ENCODE measurements at places on chromosomes 3 and 15.

DNA sequence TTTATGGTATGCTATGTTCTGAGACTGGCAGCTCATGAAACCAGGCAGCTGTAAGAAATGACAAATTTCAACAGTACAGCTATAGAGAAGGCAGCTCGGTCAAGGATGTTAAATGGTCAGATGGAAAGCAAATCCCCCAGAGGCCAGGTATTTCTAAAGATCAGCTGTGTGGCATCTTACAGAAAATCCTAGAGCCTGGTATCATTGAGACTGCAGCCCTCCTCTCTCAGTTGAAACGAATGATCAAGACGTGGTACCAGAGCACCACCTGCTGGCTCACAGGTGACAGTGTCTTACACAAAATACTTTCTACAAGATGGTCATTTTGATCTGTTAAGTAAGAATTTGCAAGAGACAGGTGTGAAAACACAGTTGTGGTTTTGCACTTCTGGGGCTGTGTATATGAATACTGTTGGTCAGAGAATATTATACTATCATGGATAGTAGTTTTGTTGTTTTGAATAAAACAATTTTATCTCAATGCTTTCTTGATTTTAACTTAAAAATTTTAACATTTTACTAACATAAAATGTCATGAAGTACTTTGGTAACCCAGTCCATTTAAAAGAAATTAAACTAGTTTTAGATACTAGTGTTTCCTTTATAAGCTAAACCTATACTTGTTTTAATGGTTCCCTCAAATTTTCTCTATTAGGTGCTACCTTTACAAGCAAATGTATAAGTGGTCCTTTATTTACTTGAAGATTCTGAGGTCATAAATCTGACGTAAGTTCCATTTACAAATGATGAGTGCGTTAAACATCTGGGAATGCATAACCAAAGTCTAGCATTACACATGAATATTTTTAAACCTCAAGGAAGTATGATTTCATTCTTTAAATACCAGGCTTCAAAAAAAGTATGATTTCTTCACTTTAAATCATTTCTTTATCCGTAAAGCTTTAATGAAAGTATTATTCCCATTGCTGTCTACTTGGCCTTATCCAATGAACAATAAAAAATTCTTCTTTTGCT is 121.8 kb downstream of the PDZRN3 start:
- peak; percentile 50 for DNase-seq

DNA sequence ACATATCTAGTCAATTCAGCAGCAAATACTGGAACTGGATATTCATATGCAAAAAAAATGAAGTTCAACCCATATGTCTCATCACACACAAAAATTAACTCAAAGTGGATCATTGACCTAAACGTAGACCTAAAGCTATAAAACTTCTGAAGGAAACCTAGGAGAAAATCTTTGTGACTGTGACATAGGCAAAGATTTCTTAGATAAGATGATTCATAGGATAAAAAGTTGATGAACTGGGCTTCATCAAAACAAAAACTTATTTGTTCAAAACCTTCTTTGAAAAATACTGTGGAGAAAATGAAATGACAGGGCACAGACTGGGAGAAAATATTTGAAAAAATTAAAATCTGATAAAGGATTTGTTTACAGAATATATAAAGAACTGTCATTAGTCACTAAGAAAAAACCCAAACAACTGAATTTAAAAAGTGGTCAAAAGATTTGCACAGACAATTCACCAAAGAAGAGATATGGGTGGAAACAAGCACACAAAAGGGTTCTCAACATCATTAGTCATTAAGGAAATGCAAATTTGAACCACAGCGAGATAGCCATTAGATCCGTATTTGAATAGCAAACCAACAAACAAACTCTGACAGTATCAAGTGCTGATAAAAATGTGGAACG is 62.8 kb downstream of the ITGB5 start:
- DNase-seq = no peak

DNA sequence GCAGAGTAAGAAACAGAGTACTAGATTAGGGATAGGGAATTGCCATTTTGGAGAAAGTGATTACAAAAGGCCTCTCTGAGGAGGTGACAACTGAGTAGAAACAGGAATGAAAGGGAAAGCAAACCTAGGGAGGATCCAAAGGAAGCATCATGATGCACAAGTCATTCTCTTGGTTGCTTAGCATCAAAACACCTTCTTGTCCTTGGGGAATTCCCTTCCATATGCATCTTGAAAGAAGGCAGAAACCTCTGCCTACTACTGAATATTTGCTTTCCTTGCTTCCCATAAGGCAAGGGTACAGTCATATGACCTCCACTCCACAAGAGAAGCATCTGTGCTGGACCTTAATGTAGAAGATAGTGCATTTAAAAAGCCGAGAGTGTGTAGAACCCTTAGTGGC is 24.1 kb downstream of the GABPB1 start:
- DNase-seq = no peak

DNA sequence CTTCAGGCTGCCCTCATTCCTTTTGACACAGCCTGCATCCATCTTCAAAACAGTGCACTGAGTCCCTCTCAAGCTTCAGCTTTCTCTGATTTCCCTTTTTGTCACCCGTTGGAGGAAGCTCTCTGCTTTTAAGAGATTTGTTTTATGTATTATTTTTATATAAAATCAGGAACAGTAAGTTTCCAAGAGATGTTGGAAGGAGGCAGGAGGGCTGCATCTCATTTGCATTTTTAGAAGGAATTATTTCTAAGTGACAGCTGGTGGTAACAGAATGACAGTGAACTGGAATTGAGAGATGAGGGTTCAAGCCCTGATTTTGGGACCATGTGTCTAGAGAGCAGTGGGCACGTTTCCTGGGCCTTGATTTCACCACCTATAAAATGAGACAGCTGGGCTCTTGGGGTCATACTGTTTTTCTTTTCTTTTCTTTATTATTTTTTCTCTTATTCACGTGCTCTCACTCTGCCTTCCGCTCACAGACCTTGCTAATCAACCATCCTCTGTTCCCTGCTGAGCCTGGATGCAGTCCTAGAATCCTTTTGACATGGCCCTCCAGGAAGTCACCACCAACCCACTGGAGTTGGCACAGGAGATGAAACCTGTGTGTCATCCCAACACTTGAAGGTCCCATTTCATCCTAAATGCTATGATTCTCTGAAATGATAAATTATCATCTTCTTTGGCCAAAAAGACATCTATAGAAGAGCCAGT is 148.6 kb downstream of the CACNA2D3 start:
- no peak for DNase-seq

GRCh38 chr15:91884606-91885005 is 31.1 kb downstream of the SLCO3A1 start:
- DNase-seq = no peak

DNA sequence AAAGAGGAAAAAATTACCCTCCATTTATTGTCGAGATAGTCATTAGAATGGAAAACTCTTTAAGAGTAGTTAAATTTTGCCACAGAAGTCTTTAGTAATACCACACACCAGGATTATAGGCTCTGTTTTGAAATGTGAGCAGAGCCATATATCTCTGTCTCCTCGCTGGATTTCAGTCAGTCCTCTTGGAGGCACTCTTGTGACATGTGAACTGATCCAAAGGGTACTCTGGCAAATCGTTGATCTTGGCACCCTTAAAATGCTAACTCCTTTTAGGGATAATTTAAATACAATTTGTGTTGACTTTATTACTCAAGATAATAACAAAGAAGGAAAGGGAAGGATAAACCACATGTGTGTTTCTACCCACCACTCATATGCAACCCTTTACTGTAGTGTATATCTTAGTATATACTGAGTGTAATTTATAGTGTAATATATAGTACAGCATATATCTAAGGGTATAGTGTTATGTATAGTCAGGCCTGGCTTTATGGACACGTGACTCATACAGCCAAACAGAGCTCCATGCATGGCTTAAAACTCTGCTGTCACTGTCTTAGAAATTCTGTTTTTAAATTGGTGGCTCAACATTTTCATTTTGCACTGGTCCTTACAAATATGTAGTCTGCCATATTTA is 12.3 kb upstream of the KPNA4 start:
- no peak for DNase-seq

- no peak for DNase-seq
Observed at GRCh38 chr3:177731644-177732268, 534.5 kb upstream of the TBL1XR1 start.

- DNase-seq = no peak
Observed at GRCh38 chr15:51382787-51383186, 41.3 kb downstream of the GLDN start.

DNA sequence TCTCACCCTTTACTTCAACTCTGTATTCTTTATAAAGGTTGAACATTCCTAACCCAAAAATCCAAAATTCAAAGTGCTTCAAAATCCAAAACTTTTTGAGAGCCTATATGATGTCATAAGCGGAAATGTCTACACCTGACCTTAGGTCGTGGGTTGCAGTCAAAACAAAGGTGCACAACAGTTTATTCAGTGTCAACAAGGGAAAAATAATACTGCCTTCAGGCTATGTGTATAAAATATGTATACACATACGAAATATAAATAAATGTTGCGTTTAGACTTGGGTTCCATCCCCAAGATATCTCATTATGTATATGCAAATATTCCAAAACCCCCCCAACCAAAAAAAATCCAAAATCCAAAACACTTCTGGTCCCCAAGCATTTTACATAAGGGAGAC is 90.9 kb downstream of the STAG1 start:
- no peak for DNase-seq

- no peak for DNase-seq
Observed at GRCh38 chr15:25208735-25209134, 230.1 kb downstream of the UBE3A start.

DNA sequence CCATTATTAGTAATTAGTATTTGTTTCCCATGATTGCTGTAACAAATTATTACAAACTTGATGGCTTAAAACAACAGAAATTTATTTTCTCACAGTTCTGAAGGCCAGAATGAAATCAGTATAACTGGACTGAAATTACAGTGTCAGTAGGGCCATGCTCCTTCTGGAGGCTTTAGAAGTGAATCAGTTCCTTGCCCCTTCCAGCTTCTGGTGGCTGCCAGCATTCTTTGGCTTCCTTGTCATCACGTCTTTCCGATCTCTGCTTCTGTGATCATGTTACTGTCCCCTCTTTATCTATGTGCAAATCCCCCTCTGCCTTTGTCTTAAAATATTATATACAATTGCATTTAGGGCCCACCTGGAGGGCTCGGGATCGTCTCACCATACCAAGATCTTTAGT is 92.0 kb downstream of the FOXB1 start:
- DNase-seq = no peak

Data from NCI-H1930 (cell line).